Naive thymus-derived CD8-positive, alpha-beta T cell (primary cell): ENCODE measurements at places on chromosomes 2 and 18.
A peak's percentile ranks its signal among the peaks of the same experiment; 100 is the strongest.

GRCh38 chr2:196399722-196400691 is 228.6 kb upstream of the STK17B start:
- H3K27ac ChIP-seq: no peak overlapping the region
- no peak overlapping the region for H3K4me3 ChIP-seq
- no peaks in the 10 kb centered on the region for H3K27me3 ChIP-seq
- no peaks in the 10 kb centered on the region for H3K4me1 ChIP-seq
- DNase-seq: no peak
- no peaks in the 10 kb centered on the region for H3K36me3 ChIP-seq

- no peaks in the 10 kb centered on the region for H3K36me3 ChIP-seq
- no peaks in the 10 kb centered on the region for H3K27me3 ChIP-seq
- H3K4me3 ChIP-seq: no peak overlapping the region
- H3K4me1 ChIP-seq: no peaks in the 10 kb centered on the region
- H3K27ac ChIP-seq: no peak overlapping the region
- DNase-seq: no peak
Observed at GRCh38 chr2:82007071-82007664, 1702.6 kb upstream of the LRRTM1 start.

DNA sequence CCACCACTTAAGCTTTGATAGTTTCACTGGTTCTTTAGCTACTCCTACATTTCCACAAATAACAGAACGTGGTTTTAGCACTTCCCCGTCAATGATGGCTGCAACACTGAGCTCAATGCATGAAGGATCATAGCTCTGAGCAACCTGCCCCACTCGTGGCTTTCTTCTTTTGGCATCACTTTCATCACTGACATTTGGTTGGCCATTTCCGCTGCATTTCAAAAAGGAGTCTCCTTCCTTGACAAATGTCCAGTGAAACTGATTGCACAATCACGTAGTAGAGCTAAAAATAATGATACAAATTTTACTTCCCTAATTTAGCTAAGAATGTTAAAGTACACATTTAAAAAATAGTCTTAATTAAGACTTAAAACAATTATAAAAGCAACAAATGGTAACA is 205.2 kb upstream of the HDAC4 start:
- peaks cover 24% of the 10 kb centered on the region for H3K4me1 ChIP-seq
- H3K27me3 ChIP-seq: peaks cover 3% of the 10 kb centered on the region
- H3K4me3 ChIP-seq: no peak overlapping the region

GRCh38 chr2:231057590-231057989 is 923 bp downstream of the PSMD1 start:
- H3K4me1 ChIP-seq: peaks cover 53% of the 10 kb centered on the region
- H3K27ac ChIP-seq: peak overlapping the region; percentile 87
- peaks cover 13% of the 10 kb centered on the region for H3K27me3 ChIP-seq
- peaks cover 4% of the 10 kb centered on the region for H3K36me3 ChIP-seq
- DNase-seq: no peak

- H3K27me3 ChIP-seq: no peaks in the 10 kb centered on the region
- H3K36me3 ChIP-seq: no peaks in the 10 kb centered on the region
- peak overlapping the region; percentile 94 for H3K27ac ChIP-seq
- peaks cover 28% of the 10 kb centered on the region for H3K4me1 ChIP-seq
Observed at GRCh38 chr2:11342551-11343367, 1.7 kb downstream of the ROCK2 start.

- DNase-seq: no peak
- no peak overlapping the region for H3K4me3 ChIP-seq
- no peaks in the 10 kb centered on the region for H3K27me3 ChIP-seq
- no peaks in the 10 kb centered on the region for H3K4me1 ChIP-seq
- H3K27ac ChIP-seq: no peak overlapping the region
Observed at GRCh38 chr18:56431551-56431950, 206.8 kb downstream of the TXNL1 start.

GRCh38 chr2:86768189-86768949 is 22.3 kb downstream of the CD8A start:
- H3K4me3 ChIP-seq: no peak overlapping the region
- no peaks in the 10 kb centered on the region for H3K27me3 ChIP-seq
- DNase-seq: no peak
- H3K36me3 ChIP-seq: no peaks in the 10 kb centered on the region
- H3K4me1 ChIP-seq: peaks cover 25% of the 10 kb centered on the region

GRCh38 chr2:159640176-159640575 is 23.8 kb upstream of the BAZ2B start:
- H3K27ac ChIP-seq: no peak overlapping the region
- DNase-seq: no peak
- H3K4me3 ChIP-seq: no peak overlapping the region

DNA sequence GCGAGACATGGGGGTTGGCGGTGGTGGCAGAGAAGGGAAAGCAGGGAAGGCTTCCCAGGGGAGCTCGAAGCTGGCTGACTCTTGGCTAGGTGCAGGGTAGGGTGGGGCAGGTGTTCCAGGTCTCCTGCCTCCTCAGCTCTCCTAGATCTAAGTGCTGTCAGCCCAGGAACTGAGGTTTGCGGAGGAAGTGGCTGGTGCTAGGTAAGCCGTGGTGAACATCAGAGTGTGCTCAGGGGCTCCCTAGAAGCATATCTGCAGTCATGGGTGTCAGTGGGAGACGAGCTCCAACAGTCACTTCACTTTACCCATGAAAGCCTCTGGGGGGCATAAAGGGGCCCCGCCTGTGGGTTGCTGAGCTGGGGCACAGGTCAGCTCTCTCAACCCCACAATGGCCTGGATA is 34.1 kb downstream of the ARHGEF4 start:
- H3K36me3 ChIP-seq: no peaks in the 10 kb centered on the region
- H3K4me3 ChIP-seq: no peak overlapping the region
- no peaks in the 10 kb centered on the region for H3K4me1 ChIP-seq
- H3K27me3 ChIP-seq: peaks cover 17% of the 10 kb centered on the region
- H3K27ac ChIP-seq: peak overlapping the region; percentile 7
